ENCODE measurements at places on chromosomes 3 and 15. TPM values are rescaled to one million over a fixed set of nuclear protein-coding genes. Genes with fewer than 3 reads are reported as not detected.

The FILIP1L gene
- total RNA-seq: not detected

- DNase-seq: no peak
These were observed 112.4 kb upstream of the CCDC54 start for GRCh38 chr3:107264888-107265287.

- no peak for DNase-seq
These were observed 44.2 kb downstream of the IQGAP1 start for GRCh38 chr15:90432253-90432652.

- no peak for DNase-seq
These were observed 21.9 kb downstream of the OXNAD1 start for GRCh38 chr3:16286751-16287543.

- DNase-seq: no peak
These were observed 129.9 kb downstream of the XXYLT1 start for GRCh38 chr3:195140816-195141793.

The AGBL1 gene
- total RNA-seq: not detected

GRCh38 chr3:196603683-196604082 is 35.2 kb downstream of the FBXO45 start:
- no peak for DNase-seq

The XIRP1 gene
- total RNA-seq: not detected

DNA sequence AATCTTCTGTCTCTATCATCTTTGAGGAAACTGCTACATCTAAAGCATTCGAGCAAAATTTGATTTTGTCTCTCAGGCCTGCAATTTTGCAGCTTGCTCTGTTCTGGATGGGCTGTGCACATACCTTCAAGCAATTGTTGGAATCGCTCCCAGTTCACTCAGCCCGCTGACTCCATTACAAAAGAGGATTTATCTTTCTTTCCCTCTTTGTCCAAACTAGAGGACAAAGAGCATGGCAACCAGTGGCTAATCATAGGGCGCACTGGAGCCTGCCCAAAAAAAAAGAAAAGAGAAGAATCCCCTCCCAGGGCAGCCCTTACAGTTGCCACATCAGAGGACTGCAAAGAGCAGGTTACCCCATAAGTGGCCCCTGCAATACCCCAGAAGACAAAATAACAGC is 49.0 kb upstream of the DUT start:
- DNase-seq: no peak

The MOBP gene
- not detected for total RNA-seq

- DNase-seq: peak; percentile 78
These were observed 60.6 kb downstream of the TCF12 start for GRCh38 chr15:56978898-56979662.

DNA sequence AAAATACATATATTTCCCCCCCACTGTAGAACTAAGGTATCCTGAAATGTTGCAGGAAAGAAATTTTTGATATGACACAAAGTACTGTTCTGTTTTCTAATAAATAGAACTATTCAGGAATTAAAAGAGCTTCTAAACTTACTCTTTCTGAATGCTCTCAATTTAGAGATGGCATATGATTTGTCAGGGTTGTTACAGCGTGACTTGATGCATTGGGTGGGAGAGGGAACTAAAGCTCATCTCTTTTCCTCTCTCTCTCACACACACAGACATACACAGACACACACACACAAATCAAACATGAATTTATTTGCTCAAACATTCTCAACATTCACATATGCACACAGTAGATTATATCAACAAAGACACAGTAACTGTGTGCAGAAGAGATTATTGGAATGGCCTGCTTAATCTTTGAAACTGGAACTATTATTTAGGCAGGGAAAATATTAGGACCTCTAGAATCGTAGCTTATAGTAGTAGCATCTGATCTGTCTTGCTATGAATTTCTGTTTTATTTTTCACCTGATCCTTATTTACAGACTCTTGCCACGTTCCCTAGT is 807.4 kb upstream of the GBE1 start:
- no peak for DNase-seq

DNA sequence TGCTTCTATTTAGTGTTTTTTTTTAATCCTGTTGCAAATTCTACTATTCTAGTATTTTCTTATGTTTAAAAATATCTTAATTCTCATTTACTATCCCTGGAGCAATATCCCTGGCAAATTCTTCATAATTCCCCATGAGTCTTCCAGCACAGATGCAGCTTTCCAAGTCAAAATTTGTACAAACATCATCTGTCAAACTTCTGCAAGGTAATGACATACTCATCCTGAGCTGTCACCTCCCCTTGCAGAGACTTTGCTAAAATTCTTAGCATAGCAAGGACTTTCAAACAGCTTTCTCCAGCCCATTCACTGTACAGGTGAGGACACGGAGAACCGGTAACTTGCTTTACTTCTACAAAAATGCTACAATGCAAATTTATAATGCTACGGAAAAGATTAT is 28.6 kb upstream of the VGLL4 start:
- peak; percentile 31 for DNase-seq

DNA sequence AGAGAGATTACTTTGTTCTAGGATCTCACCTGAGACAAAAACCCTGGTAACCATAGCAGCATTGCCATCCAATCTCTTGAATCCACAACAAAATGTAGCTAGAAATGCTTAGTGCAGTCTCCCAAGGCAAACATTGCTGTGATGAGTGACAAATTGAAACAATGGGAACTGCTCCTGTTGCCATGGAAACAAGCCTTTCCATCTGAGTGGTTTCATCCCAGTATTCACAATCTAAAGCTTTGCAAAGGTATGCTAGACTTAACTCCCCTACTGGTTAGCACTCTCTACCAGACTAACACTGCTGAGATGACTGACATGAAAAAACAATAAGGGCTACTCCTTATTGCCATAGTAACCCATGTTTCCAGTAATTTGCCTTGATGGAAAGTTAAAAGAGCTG is 172.6 kb upstream of the CNTN3 start:
- no peak for DNase-seq

- DNase-seq: no peak
These were observed 45.6 kb downstream of the NOX5 start for GRCh38 chr15:69060041-69060481.

The CCRL2 gene
- 6.0 TPM for total RNA-seq

The GOLGA8M gene
- total RNA-seq: 0.51 TPM

The UMPS gene
- 63.5 TPM for total RNA-seq

GRCh38 chr3:155211266-155211665 is 82.2 kb downstream of the STRIT1 start:
- no peak for DNase-seq

- DNase-seq: no peak
These were observed 986.5 kb downstream of the ROBO2 start for GRCh38 chr3:78026318-78026828.

- no peak for DNase-seq
These were observed 461.3 kb upstream of the RASGRP1 start for GRCh38 chr15:39025881-39026280.

DNA sequence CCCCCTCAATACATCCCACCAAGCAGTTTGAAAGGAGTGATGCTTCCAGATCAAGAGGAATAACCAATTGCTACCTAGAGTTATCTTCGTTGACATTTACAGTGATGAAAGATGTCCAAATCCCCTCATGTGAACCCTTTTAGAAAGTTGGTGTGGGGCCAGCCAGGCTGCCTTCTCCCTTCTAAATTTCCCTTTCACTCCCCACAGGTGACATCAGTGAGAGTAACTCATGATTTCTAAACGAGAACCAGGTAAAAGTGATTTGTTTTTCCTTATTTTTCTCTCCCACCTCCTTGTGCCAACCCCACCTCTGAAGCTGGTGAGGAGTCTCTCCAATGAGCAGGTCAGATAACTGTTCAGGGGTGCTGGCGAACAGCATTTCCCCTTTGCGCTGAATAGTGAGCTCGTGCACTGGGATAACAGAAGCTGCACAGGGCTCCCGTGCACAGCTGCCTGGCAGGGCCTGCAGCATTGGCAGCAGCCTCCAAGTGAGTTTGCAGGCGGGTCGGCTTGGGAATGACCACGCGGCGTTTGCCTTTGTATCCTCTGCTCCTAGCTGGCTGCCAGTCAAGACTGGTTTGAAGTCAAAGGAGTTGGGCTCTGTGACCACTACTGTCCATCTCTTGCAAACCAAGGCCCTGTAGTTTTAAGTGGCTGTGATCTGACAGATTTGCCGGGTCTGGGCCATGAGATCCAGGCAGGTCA is 70.2 kb upstream of the CORO2B start:
- no peak for DNase-seq

- DNase-seq: no peak
These were observed 20.4 kb downstream of the BMF start for GRCh38 chr15:40087991-40088928.

DNA sequence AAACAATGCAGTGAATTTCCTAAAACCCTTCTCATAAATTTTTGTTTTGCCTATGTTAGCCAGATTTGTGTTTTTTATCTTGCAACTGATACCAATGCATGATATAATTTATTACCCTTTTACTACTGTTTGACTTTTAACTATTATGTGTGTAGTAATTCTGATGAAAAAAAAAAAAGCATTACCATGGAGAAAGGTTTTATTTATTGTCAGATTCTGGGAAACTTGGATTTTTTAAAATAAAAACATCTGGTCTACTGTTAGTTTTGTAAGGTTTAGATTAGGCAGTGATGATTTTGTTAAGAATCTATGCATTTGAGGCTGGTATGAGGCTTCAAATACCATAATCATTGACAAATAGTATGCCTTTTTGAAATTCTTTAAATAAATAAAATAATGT is 470.4 kb upstream of the ROBO1 start:
- DNase-seq: no peak

GRCh38 chr15:91308199-91308598 is 208.1 kb downstream of the SV2B start:
- DNase-seq: no peak

- no peak for DNase-seq
These were observed 266.9 kb upstream of the STT3B start for GRCh38 chr3:31265646-31266428.

DNA sequence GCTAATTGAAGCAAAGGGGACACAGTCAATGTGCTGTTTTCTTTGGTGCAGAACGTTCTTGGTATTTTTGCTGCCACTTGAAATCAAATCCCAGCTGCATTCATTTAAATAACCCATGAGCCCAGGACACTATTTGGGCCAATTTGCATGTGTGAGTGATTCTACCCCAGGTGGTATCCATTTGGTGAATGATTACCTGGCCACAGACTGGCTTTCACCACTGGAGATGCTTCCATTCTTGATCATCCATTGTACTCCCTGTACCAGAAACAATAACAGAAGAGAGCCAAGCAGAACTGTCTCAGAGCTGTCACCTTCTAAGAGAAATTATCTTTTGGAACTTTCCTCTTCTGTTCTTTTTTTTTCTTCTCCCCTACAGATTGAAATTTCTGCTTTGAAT is 139.7 kb upstream of the RARB start:
- no peak for DNase-seq

- DNase-seq: peak; percentile 25
These were observed 44.4 kb downstream of the COL6A5 start for GRCh38 chr3:130389743-130390478.

- peak; percentile 51 for DNase-seq
These were observed 843 bp downstream of the ATG7 start for GRCh38 chr3:11272906-11273574.

The NR1I2 gene
- 0.04 TPM for total RNA-seq

DNA sequence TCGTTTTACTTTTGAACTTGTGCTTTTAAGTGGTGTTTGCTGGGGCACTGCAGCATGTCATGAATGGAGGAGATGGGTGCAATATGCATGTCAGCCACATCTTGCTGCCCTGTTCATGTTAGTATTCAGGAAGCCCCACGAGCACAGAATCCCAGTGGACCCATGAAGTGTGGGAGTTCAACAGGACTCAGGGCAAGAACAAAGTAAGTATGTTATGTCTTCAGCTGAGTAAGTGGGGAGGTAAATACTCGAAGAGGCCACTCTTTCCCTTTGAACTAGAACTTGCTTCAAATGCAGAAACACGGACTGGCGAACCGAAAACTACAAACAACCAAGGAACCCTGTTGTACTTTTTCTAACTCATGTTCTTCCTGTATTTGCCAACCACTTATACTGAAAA is 23.4 kb downstream of the SOX14 start:
- DNase-seq: no peak

The TGM5 gene
- total RNA-seq: not detected

- DNase-seq: no peak
These were observed 342.9 kb downstream of the CNTN3 start for GRCh38 chr3:74271541-74271940.

GRCh38 chr3:72597756-72598195 is 250.5 kb downstream of the SHQ1 start:
- no peak for DNase-seq

The TMEM40 gene
- 10.4 TPM for total RNA-seq

The AP3B2 gene
- total RNA-seq: not detected

The IL20RB gene
- total RNA-seq: 0.73 TPM

The NXPE3 gene
- 11.6 TPM for total RNA-seq

GRCh38 chr3:73115806-73116205 is 54.3 kb downstream of the EBLN2 start:
- DNase-seq: no peak

GRCh38 chr3:67569324-67569723 is 85.1 kb downstream of the SUCLG2 start:
- DNase-seq: no peak

- DNase-seq: peak; percentile 44
These were observed 1.9 kb downstream of the CHST2 start for GRCh38 chr3:143121241-143122088.

DNA sequence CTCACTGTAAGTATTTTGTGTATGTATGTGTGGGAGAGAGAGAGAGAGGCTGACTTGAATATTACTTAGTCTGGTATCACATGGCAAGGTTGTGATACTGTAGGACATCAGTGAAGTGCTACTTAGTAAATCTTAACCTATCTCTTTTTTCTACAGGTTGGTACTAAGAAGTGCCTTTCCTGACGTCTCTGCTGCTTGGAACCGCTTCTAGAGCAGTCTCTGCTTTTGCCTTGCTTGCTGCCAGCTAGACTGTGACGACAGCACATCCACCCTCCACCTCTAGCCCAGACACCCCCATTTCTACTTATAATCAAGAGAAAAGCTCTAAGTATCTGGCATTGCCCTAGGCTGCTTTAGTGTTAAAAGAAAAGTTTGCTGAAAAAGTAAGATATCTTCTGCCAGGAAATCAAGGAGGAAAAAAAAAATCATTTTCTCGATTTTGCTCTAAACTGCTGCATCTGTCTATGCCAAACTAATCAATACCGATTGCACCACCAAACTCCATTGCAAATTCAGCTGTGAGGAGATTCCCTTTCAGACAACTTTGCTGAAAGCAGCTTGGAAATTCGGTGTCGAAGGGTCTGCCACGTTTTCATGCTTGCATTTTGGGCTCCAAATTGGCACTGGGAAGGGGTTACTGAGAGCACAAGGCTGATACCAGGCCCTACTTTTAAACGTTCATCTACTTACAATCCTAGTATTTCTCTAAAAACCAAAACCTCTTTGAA is 30.7 kb downstream of the MBNL1 start:
- DNase-seq: no peak

The SERINC4 gene
- not detected for total RNA-seq

The ITIH3 gene
- total RNA-seq: not detected

The RFTN1 gene
- total RNA-seq: 12.3 TPM

- DNase-seq: no peak
These were observed 969 bp upstream of the DNAJC19 start for GRCh38 chr3:180990505-180990904.

GRCh38 chr15:45762726-45763125 is 127.9 kb downstream of the SQOR start:
- DNase-seq: no peak
